ENCODE measurements at places on chromosomes 5 and 9.
A peak's percentile ranks its signal among the peaks of the same experiment; 100 is the strongest.

- no peak for DNase-seq
Measured at GRCh38 chr9:109977521-109977920, 197.5 kb downstream of the PALM2AKAP2 start.

DNA sequence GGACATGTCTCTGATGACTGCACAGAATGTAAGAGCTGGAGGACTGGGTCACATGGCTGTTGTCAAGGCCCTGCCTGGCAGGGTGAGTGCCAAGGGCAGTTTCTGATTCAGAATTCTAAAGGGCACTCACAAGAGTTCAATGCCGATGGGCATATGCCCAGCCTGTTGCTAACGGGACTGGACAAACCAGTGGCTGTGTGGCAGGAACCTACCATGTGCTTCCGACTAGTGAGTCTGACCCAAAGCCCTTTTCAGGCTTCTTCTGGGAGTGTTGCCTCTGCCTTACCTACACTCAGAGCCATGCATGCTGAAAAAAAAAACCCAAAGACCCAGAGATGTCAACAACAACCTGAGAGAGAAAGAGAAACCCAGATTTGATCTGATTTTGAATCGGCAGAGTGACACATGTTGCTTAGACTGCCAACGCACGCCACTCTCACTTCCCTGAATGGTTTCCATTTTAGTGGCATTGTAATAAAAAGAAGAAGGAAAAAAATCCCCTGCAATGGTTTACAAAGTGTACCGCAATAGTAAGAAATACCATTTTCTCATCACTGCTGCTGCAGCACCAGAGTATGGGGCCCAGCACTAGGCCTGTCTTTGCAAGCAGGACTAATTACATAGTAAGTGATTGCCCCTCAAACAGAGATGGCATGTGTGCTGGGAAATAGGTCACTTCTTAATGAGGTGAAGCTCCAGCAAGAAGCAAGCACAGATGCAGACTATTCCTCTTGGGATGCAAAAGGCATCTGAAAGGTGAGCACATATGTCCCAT lies 194.3 kb downstream of the PALM2AKAP2 start:
- no peak for DNase-seq

DNA sequence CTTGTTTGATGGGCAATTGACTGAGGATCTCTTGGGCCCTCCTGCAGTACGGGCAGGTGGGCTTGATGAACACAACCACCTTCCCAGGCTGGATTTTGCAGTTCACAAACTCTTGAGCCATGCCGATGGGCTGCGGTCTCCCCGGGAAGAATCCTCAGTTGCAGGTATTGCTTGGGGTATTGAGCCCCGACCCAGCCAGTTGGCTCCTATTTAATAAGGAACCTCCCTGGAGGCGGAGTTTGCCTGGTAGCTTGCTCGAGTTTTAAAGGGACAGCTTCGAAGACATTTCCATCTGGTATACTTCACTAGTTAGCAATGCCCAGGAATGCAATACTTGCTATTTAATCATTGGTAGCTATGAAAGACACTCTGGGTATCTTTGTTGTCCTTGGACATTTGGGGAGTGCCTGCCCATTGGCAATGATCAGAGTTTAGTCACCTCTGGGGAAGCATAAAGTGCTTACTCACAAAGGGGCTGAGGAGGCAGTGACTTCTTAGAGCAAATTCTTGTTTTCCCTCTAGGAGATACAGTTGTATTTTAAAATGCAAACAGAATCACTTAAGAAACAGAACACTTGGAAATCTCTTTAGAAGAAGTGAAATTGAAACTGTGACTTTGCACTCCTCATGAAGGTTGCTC lies at the start of gene GLRX:
Gene GLRX (minus strand): TSS at position 185 of the 640 bp plus-strand sequence. CDS start 64 bp downstream, at position 121.
- peak; percentile 74 for DNase-seq

GRCh38 chr9:120531683-120532300 lies 48.2 kb downstream of the CDK5RAP2 start:
- no peak for DNase-seq

DNA sequence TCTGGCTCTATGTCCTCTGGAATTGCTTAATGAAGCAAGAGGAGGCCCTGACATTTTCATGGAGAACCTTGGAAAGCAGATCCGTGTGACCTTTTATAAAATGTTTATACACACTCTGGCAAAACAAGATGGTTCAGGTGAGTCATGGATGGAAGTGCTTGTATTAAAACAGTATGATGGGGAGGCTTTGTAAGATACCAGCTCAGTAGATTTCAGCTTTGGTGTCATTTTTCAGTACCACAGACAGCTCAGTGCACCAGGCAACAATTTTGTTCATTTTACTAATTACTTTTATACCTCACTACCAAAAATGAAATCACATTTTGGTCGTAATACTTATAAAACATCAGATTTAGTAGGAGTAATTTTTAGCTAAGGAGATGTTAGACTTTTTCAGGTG lies 5.2 kb downstream of the KCNN2 start:
- DNase-seq: no peak

DNA sequence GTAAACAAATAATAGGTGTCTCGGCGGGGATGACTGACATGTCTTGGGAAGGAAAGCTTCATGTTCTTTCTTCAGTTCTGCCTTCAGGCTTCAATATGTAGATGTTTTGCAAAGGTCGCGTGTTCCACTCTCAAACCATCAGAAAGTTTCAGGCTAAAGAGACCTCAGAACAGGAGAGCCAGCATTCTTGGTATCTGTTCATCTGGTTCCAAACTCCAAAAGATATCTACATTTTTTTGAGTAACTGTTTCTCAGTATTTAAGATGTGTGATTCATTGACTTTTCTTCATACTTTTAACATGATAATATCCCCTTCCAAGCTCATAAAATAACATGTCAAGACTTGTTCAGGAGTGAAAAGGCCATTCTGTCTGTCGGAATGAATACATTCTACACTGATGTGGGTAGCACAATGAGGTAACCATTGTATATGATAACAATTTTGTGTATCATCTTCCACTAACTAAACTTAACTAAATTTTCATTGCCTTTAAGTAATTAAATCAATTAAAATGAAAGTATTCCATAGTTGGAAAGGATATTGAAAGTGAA lies 183.6 kb downstream of the CFAP90 start:
- DNase-seq: no peak

- DNase-seq: no peak
Measured at GRCh38 chr5:148991566-148991965, 71.3 kb downstream of the SH3TC2 start.

- DNase-seq: peak; percentile 9
Measured at GRCh38 chr5:180689775-180690174, 40.4 kb upstream of the FLT4 start.

DNA sequence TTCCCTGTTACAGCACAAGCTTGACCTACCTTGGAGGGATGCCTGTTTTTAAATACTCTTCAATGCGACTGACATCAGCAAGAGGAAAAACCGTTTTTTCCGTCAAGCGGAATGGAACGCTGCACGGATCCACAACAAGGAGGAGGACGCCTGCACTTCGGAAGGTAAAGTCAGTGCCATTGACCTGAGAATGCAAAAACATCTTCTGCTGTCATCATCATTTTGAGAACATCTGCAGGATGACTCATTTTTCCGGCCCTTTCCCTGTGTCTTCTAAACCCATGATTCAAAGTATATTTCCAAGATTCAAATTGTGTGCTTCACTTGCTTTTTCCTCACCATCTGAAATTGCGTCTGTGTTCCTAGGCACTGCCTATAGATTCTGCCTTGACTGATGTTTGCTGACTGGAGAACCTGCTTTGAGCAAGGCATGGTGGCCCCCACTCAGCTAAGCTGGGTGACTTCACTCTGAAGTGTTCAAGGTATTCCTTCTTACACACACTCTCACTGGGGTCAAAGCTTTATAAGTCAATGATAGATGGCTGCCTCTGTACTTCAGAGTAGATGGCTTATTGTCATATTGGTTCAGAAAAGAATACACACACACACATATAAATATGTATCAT lies 78.1 kb downstream of the CEMIP2 start:
- DNase-seq: no peak
